Left colon (tissue), 2 donors: ENCODE measurements at places on chromosomes 11 and 22. TPM values are rescaled to one million over a fixed set of nuclear protein-coding genes. Genes with fewer than 3 reads are reported as not detected.

Gene KCNJ5
- 0.89 TPM for total RNA-seq

Gene TCN2
- total RNA-seq, result 29.4 TPM

Gene ALDH3B1
- total RNA-seq, result 21.3 TPM

Gene PLEKHA7
- 81.3 TPM for total RNA-seq

Gene RFPL3
- not detected for total RNA-seq

Gene P4HA3
- 0.27 TPM for total RNA-seq

Gene OR52H1
- total RNA-seq, result 0.27 TPM

- no peak for DNase-seq
Observed at GRCh38 chr11:93490996-93491618, 52.1 kb downstream of the SMCO4 start.

DNA sequence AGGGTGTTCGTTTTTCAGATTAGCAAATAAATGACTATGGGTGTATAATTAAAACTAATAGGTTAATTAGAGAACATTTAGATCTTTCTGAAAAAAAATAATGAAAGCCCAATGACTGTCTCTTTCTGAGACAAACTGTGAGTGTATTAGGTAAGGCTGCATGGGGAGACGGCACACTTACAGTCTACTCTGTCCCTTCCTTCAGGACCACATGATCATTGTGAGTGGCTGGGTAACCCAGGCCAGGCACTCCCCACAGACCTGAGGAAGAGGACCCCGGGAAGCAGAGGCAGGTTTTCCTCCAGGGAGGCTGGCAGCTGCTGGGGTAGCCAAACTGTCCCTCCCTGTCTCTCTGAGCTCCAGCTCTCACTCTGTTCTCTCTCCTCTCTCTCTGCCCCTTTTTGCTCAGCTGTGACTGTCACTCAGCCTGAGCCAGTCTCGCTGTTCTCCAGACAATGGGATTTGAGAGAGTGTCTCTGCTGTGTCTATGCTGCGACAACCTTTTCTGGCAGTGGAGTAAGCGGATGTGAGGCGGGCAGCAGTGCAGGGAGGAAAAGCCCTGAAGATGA, 83.1 kb upstream of the NCAM1 start:
- DNase-seq, result no peak

DNA sequence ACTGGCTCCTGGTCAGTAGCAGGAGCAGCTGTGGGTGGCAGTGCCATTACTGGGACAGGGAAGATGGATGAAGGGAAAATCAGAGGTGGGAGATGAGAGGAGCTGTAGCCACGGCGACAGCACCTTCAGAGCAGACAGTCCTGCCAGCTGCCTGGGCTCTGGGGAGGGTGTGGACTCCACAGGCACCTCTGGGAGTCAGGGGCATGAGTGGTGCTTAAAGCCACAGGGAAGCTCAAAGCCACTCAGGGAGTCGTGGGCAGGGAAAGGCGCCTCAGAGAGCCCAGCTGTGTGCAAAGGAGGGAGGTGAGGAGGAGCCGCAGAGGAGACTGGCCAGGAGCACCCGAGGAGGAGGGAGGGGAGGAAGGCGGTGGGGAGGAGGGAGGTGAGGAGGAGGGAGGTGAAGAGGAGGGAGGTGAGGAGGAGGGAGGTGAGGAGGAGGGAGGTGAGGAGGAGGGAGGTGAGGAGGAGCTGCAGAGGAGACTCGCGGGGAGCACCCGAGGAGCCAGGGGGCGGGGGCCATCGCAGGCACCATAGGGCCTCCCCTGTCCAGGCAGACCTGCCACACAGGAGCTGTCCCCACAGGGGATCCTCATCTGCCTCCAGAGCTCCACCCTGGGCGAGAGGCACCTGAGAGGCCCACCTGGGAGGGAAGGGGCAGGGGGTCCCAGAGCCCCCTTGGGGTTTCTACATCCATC, 977.6 kb downstream of the BRD1 start:
- no peak for DNase-seq

DNA sequence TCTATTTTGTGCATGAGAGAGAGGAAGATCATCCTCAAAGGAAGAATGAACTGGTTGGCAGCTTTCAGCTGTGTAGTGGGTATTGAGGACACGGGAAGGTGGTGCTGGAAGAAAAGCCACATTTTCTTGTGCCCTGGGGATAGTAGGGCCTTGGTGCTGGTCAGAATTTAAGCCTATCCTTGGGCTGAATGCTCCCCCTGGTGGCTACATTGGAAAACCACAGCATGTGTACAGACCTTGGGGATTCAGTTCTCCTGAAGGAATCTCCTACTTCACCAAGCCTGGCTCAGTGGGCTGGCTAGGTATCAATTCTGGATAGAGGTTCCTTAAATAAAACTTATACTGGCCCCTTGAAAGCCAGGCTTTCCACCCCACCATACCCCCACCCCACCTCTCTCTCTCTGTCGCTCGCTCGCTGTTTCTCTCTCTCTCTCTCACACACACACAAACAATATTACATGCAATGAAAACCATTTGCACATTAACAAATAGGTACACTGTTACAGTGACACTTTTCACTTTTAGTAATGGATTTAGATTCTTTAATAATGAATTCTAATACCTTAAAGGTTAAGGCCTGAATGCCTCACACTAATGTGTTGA, 2.8 kb upstream of the OR51M1 start:
- no peak for DNase-seq

DNA sequence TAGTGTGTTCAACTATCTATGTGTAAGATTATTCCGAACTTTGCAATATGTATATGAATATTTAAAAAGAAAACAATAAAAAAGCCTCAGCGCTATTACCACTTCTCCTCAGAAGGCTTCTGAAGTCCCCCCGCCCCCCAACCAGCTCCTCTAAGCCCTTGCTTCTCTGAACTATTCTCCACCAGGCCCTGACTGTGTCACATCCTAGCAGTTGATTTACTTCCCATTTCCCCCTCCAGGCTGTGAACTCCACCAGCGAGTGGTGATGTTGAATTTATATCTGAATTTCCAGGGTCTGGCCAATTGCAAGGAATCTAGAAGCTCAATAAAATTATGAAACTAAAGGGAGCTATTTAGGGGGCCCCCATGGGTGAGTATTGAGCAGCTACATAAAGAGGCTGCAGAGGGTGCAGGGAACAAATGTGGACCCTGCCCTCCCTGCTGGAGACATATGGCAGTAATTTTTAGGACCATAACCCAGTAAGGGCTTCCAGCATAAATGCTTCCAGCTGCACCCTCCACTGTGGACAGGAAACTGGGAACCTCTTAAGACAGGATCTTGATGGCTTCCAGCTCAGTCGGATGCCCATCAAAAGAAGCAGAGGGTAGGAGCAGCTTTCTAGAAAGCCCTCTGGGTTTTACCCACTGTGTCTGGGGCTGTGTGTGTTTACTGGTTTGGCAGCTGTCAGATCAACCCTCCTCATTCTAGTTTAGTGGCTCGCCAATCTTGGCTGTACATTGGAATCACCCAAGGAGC, 81.4 kb downstream of the TIMP3 start:
- DNase-seq, result no peak

DNA sequence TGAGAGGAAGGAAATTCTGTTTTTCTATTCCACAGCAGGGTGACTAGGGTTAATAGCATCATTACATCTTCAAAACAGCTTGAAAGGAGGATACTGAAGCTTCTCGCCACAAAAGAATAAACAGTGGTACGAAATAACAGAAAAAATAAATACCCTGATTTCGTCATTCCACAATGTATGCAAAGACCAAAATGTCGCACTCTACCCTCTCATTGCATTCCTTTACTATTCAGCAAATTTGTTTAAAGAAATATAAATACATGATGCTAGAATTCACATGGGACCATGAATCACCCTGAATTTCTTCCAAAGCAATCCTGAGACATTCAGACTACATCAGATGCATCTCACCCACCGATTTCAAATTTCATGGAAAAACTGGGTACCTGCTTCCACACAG, 112.3 kb upstream of the TOP3B start:
- DNase-seq, result no peak

DNA sequence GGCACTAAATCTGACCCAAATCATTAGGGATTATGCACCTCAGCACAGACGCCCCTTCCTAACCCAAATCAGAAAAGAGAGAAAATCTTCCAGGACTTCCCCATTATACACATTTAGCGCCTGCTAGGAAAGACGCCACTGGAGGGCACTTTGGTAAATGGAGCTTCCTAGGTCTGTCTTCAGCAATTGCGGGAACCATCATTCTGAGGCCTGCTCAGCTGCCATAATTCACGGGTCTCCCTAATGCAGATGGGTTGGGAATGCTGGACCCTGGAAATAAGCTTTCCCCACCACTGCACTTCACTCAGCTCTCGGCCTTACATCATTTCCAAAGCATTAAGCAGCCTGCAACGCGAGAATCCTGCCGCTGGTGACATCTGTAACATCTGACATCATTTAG, 86.2 kb upstream of the OPCML start:
- DNase-seq, result no peak

- no peak for DNase-seq
Observed at GRCh38 chr11:9047964-9048523, 43.4 kb downstream of the SCUBE2 start.

DNA sequence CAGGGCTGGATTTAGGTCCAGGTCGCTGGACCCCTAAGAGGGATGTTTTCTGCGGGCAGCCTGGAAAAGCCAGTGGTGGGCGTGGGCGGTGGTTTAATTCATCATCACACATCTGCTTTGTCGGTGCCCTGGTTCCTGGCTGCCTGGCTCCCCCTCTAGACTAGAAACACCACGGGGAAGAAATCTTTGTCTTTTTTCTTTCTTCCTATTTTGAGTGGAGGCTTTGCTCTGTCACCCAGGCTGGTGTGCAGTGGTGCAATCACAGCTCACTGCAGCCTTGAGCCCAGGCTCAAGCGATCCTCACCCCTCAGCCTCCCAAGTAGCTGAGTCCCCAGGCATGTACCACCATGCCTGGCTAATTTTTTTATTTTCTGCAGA, 86.6 kb upstream of the LINC01488 start:
- DNase-seq, result no peak

GRCh38 chr11:104322696-104323095, 158.7 kb upstream of the PDGFD start:
- no peak for DNase-seq

- DNase-seq, result no peak
Observed at GRCh38 chr11:27139742-27140367, 99.2 kb downstream of the BBOX1 start.

GRCh38 chr11:95498722-95499425, 267.9 kb upstream of the SESN3 start:
- no peak for DNase-seq

DNA sequence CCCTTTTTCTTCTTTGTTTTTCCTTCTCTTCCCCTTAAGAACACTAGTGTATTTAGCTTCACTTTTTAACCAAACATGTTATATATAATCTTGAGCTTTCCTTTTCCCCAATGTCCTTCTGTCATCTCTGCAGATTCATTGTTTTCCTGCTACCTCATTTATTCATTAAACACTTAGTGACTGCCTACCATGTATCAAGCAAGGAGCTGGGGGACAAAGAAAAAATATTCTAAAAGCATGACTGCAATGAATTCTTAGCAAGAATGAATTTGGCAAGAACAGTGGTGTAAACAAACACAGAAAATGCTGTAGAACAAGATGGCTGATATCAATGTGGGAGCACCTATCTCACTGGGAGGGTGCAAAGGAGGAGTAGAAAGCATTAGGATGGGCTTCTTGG, 247.0 kb upstream of the CCDC90B start:
- DNase-seq, result no peak

DNA sequence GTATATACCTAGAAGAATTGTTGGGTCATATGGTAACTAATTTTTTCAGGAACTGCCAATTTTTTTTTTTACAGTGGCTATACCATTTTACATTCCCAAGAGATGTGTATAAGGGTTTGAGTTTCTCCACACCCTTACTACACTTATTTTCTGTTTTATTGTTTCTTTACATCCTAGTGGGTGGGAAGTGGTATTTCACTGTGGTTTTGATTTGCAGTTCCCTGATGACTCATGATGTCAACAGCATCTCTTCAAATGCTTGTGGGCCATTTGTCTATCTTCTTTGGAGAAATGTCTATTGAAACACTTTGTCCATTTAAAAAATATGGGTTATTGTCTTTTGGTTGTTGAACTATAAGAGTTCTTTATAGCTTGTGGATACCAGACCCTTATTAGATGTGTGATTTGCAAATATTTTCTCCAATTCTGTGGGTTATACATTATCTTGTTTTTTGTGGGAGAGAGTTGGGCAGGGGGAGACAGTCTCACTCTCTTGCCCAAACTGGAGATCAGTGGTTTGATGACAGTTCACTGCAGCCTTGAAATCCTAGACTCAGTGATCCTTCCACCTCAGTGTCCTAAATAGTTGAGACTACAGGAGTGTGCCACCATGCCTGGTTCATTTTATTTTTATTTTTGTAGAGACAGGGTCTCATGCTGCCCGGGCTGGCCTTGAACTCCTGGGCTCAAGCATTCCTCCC, 30.3 kb upstream of the PISD start:
- no peak for DNase-seq

DNA sequence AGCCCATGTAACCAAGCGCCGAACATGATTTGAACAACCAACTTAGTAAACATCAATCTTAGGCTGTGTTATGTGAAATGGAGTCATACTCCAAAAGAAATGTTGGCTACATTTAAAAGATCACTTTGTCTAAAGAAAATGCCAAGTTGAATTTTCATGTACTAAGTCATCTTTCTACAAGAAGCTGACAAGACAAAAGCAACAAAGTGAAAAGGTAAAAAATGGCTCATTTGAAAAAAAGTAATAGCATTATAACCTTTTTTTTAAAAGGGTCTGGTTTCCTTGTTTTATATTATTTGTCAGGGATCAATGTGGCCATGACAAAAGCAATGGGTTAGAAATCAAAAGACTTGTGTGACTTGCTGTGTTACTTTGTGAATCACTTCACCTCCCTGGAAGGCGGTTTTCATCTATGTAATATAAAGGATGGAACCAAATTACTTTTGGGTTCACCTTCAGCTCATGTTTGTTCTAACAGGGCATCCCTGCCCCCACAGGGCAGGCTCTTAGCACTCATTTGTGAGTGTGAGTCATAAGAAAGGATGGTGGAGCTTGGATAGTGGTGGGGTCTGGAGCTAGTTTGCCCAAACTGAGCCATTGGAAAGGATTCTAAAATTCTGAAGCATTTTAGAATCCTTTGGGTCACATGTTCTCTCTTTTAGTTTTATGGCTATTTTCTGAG, 131.9 kb upstream of the MTMR2 start:
- DNase-seq, result no peak

DNA sequence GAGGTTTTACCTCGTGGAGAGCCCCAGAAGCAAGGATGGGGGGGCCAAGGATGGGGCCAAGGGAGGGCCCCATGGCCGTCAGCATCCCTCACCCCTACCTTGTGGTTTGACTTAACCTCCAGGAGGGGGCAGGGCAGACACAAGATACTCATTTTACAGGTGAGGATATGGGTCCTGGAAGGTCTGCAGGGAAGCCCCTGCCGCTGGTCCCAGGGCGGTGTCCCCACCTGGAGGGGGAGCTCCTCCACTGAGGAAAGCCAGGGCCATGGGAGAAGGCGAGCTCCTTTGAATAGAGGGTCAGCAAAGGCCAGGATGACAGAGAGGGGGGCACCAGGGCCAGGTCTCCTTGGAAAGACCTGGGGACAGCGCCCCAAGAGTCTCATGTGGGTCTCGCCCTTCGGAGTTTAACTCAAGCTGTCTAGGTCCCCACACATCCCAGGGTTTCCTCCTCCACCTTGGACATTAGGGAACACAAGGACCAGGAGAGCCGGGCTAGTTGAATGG, 5.9 kb upstream of the ADORA2A start:
- DNase-seq, result no peak
